HFFc6 (cell line): ENCODE measurements at places on chromosomes 3 and 15.

DNA sequence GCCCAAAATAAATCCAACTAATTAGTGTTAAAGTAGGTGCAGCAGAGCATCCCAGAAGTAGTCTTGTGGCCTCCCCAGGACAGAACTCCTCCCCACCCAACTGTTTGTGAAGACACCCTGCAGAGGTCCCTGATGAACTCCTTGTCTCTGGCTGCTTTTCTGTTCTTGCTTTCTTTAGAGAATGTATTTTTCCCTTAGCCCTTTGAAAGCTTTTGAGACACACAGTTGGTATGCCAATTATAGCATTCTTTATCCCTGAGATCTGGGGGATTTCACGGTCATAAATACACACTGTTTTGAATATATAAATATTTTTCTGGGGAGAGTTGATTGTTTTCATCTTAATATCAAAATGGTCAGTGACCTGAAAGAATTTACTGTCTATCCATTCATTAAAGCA is 9.8 kb downstream of the TFG start:
- DNase-seq, result peak; percentile 39

DNA sequence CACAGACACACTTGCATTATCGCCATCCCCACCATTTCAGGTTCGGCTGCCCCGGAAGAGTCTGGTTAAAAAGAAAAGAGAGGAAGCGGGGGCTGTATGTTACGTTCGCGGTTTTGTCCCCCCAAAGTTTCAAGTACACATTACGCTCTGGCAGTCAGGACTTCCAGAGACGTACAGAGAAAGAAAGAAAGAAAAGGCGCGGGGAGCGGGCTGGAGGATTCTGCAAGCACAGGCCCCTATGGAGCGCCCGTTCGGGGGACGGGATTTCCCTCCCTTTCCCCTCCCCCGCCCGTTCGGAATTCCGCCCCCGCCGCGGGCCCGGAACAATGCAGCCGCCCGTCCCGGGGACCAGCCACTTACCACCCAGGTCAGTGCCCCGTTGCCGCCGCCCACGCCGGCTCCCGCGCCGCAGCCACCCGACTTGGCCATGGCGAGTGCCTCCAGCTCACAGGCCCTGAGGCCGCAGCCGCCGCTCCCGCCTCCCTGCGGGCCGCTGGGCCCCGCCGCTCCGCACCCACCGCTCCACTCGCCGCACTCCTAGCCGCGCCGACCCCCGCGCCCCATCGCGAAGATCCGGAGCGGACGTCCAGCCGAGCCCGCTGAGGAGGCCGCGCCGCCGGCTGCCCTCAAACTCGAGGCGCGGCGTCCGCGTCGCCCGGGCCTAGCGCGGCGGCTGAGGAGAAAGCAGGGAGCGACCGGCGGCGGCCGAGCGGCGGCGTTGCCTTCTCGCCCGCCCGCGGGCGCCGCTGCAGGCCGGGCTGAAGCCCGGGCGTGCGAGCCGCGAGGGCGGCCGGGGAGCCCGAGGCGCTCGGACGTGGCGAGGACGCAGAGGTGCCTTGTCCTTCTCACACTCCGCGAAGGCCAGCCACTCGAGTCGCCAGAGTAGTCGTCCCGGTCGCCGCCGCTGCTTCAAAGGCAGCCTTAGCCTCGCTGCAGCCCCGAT is 567 bp downstream of the TOP2B start:
- peak; percentile 30 for DNase-seq

GRCh38 chr15:66131831-66132230 is 121.7 kb downstream of the MEGF11 start:
- DNase-seq, result no peak

GRCh38 chr3:12239301-12239700 is 49.6 kb upstream of the PPARG start:
- no peak for DNase-seq

DNA sequence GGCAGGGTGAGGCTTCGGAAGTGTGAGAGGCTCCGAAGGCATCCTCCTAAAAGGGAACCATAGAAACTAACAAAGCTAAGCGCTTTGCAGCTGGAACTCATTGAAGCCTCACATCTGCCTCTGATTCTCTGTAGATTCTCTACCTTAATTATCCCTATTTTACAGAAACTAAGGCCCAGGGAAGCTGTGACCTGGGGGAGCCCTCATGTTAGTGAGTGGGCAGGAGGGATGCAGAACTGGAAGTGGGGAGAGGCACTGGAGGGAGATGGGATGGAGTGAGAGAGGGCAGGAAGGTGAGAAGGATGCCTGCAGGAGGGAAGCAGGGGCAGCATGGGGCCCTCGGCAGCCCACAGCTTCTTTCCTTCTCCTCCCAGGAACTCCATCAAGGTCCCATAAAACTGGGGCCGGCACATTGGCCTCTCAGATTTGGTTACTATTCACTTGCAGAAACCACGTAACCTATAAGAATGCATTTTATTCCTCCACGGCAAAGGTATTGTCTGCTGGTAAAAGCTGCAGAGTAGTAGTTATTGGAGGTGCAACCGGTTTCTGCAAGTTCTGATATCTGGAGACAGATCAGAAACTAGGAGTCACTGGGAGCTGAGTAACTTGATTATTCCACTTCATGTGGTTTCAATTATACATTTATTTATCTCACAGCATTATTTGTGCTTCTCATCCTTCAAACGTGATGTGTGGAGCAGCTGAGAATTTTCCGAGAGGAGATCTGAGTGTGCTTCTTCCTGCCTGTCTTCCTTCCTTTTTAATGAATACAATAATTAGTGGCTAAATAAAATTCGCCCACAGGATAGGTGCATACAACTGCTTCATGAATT is 24.0 kb upstream of the CHCHD6 start:
- peak; percentile 66 for DNase-seq

- no peak for DNase-seq
Measured at GRCh38 chr3:124939661-124940060, 5.1 kb upstream of the MUC13 start.

- DNase-seq, result no peak
Measured at GRCh38 chr3:184725176-184725719, 13.4 kb upstream of the MAGEF1 start.

- no peak for DNase-seq
Measured at GRCh38 chr3:99972380-99973104, 141.8 kb downstream of the FILIP1L start.

DNA sequence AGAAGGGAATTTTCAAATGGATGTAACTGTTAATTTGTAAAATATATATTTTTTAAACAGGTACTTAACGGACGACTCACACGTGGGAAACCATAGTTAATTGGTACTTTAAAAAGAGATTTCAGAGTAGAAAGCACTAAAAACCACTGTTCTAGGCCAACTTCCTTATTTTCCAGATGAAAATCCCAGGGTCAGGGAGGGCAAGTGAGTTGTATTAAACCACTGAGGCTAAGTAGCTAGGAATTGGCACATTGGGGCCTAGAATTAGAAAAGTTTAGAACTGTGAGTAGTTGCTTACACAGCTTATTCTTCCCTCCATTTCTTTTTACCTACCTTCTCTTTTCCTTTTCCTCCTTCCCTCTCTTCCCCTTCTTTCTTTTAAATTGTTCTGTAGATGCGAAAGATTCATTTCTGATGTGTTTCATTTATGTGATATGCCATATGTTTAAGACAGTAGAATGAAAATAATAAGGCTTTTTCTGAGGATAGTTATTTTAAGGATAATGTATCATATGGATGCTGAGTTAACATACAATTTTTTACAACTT is 4.1 kb upstream of the UTS2B start:
- DNase-seq, result no peak

GRCh38 chr15:63347074-63347857 is 34.4 kb downstream of the CA12 start:
- DNase-seq, result no peak

DNA sequence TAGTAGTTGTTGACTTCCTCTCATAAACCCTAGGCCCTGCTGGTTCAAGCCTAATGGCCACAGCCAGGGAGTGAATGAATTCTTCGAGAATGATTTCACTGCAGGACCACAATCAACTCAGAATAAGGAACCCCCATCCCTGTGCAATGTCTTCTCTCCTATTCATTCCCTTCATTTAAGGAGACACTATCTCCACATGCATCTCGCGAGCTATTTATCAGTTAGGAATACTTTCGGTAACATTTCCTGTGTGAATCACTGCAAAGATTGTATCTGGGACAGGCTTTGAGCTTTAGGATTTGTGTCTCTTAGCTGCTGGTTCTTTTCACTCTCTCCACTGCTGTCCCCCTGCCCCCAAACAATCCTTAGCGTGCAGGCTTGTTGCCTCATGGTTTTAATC is 94.4 kb downstream of the MYLK start:
- peak; percentile 98 for DNase-seq

GRCh38 chr3:128416578-128417211 is 50.0 kb downstream of the DNAJB8 start:
- peak; percentile 82 for DNase-seq

GRCh38 chr15:29736012-29736743 is 86.1 kb downstream of the TJP1 start:
- DNase-seq, result no peak
